ENCODE measurements at places on chromosomes 2 and 18.

- no peak for DNase-seq
Observed at GRCh38 chr2:89780318-89780717, 1088.8 kb downstream of the RPIA start.

- no peak for DNase-seq
Observed at GRCh38 chr18:11284811-11285210, 135.4 kb upstream of the PIEZO2 start.

DNA sequence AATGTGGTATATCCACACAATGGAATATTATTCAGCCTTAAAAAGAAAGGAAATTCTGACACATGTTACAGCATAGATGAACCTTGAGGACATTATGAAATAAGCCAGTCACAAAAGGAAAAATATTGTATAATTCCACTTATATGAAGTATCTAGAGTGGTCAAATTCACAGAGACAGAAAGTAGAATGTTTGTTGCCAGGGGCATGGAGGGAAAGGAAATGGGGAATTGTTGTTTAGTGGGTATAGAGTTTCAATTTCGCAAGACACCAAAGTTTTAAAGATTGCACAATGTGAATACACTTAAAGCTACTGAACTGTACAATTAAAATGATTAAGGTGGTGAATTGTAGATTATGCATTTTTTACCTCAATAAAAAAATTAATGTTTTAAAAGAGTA lies 92.9 kb downstream of the TXNL1 start:
- DNase-seq, result no peak

DNA sequence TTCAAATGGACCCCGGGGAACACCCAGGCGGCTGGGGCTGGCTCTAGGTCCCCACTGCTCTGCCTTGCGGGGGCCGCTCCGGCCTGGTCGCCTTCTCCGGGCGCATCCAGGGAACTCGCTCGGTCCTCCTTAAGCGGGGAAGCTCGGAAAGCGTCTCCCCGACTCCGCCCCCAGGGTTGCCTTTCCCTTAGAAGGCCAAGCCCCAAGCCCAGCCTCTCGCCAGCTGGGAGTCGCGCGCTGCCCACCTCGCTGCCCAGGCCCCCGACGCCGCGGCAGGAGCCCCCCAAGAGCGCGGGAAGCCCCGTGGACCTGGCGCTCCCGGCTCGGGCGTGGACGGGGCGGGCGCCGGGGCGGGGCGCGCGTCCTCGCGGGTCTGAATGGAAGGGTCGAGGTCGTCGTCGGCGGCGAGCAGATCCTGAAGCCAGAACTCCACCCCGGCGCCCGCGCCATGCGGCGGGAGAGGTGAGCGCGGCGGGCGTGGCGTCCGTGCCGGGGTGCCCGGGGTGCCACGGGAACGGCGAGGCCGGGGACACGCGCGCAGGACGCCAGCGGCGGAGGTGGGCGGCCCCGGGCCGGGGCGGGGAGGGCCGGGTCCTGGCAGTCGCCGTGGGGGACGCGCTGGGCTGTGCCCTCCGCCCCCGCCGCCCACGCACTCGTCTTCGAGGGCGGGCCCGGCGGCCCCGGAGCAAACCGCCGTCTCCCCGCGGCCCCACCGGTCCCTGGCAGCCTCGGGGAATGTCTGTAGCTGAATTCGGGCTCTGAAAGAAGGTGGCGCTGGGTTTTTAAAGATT lies at the start of gene BOK:
TSS of gene BOK (plus strand) at position 214 of the 791 bp plus-strand sequence. CDS start 739 bp downstream, outside the sequence.
- DNase-seq, result peak; percentile 74

DNA sequence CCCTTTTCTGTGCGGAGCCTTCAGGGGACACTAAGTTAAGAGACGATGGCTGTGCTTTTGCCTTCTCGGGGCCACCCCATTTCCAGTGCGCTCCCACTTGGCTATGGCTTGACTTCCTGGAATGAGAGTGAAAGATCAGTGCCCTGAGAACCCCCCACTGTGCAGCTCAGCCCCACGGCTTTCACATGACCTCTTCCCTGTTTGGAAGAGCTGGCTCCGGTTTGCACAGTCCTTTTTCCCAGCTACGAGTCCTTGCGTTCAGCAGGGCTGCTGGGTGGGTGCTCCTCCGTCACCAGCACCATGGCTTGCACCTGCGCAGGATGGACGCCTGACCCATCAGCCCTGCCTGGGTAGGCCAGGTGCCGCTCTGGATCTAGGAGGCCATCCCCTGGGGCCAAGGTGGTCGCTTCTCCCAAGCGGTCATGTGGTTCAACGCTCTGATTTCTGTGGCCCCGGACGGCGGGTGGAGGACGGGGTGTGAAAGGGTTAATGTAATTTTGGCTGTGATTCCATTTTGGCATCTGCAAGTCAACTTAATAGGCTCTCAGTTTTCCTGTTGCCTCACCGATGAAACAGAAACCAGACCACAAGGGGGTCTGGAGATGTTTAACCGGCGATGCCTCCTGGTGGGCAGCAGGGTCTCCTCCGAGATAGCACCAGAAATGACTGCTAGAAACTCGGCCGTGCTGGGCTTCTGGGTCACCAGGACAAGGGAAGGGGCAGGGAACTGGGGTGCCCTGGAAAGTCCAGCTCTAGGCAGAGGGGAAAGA lies 113.1 kb upstream of the HAAO start:
- no peak for DNase-seq
